ENCODE measurements at places on chromosomes 2 and 18.
A peak's percentile ranks its signal among the peaks of the same experiment; 100 is the strongest.

DNA sequence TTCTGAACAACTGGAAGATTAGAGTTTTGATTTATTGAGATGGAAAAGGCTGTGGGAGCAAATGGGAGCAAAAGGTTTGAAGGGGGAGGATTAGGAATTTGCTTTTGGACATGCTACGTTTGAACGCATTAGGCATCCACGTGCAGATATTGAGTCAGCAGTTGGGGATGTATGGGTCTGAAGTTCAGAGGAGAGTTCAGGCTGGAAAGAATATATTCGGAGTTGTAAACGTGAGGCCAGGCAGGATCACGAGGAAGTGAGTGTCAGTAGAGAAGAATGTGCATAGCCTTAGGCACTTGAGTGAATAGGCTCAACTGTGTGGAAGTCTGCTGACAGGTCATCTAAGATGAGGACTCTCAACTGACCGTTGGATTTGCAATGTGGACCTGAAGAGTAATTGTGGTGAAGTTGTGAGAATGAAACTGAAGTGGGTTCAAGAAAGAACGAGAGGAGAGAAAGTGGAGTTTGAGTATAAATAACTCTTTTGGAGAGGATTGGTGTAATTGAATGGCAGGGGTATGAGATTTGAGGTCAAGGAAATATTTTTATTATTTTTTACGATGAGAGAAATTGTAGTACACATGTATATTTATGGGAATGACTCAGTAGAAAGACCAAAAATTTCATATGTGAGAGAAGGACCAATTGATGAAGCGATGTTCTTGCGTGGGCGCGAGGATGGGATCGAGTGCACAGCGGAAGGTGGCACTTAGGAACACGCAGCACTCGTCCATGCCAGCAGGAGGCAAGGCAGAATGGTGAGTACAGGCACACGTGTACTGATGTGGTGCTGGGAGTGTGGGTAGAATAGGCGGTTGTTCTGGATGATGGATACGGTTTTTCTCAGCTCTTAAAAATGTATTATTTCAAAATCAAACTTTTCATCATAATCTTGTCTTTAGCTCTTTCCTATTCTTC is 40.5 kb upstream of the POLE4 start:
- DNase-seq = peak; percentile 93

- no peak for DNase-seq
These were observed 73.4 kb downstream of the UBR3 start for GRCh38 chr2:169900686-169901085.

GRCh38 chr2:196601430-196602306 is 37.8 kb upstream of the CCDC150 start:
- peak; percentile 95 for DNase-seq

GRCh38 chr18:24875777-24876176 is 415.3 kb downstream of the HRH4 start:
- peak; percentile 29 for DNase-seq
